ENCODE measurements at places on chromosomes 1 and 21. TPM values are rescaled to one million over a fixed set of nuclear protein-coding genes. Genes with fewer than 3 reads are reported as not detected.

DNA sequence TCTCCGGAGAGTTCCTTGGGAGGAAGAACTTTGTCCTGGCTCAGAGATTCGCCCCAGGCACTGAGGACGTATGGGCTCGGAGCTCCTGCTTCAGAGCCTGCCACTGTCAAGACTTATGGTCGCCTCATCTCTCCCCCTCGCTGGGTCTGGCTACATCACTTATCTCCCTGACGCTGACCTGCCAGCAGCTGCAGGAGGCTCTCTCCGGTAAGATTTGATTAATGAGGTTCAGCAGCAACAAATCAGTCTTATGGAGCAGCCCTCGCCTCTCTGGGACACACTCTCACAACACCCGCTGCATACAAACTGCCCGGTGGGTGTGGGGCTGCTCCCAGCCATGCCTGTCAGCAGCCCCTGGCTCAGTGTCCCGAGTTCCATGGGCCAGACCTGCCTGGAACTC, 297.8 kb downstream of the RRAGC start:
- no peak for ATAC-seq

The SYPL2 gene
- total RNA-seq, result 3.0 TPM

The ZYG11B gene
- total RNA-seq, result 17.6 TPM

The CYP2J2 gene
- not detected for total RNA-seq

DNA sequence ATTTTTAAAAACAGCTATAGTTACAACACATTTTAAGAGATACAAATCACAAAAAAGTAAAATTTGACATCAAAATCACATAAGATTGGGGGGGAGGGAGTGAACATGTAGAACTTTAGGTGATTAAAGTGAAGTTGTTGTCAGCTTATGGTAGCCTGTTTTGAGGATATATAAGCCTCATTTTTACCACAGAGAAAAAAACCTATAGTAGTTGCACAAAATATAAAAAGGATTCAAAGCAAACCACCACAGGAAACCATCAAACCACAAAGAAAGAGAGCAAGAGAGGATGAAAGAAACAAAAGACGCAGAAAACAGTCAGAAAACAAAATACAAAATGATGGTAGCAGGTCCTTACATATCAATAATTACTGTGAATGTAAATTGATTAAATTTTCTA, 291.9 kb upstream of the DEPDC1 start:
- ATAC-seq, result no peak

DNA sequence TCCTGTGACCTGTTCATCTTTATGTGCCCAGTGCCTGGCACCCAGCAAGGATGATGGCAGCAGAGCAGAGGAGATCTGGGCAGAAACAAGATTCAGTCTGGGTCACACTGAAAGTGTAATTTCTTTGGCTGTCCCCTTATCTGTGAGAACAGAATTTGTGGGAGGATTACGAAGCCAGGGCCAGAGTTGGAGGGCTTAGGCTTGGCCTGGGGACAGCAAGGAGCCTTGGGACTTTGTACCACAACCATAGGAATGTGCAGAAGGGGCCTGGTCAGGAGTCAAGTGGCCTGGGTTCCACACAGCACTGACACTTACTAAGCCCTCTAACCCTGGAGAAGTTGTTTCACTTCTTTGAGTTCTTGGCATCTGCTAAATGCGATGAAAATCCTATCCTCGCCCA, 12.8 kb downstream of the PMVK start:
- ATAC-seq, result no peak

DNA sequence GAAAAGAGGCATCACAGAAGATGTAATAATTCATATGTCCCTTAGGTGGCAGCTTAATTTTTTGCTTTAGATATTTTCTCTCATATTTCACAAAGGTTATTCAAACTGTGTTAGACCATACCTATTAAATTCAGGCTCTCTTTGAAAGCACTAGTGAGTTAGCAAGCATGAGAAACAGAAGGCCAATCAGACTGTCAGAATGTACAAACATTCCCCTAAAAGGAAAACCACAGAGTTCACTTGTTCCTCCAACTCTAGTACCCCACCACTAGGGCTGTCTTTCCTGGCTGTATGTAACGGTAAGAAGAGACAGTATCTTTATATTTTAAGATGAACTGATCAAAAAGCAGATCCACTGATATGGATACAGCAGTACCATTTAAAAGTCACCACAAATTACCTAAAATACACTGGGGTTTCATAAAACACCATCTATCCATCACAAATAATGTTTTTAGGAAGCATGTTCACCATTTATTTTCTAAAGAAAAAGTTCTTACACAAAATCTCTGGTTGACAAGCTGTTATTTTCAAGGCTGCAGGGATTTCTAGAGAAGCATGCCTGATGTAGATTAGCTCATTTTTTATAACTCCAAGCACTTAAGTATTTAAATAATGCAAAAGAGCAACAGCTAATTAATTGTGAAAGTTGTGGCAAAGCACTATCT, 1.8 kb downstream of the ARPC5 start:
- no peak for ATAC-seq

Data from motor neuron (in vitro differentiated cells).